Stimulated activated CD4-positive, alpha-beta T cell treated with anti-CD3 and anti-CD28 coated beads, Interleukin-15, amount 100 ng/mL, for 48 hours (primary cell): ENCODE measurements at places on chromosomes 3 and 15.

DNA sequence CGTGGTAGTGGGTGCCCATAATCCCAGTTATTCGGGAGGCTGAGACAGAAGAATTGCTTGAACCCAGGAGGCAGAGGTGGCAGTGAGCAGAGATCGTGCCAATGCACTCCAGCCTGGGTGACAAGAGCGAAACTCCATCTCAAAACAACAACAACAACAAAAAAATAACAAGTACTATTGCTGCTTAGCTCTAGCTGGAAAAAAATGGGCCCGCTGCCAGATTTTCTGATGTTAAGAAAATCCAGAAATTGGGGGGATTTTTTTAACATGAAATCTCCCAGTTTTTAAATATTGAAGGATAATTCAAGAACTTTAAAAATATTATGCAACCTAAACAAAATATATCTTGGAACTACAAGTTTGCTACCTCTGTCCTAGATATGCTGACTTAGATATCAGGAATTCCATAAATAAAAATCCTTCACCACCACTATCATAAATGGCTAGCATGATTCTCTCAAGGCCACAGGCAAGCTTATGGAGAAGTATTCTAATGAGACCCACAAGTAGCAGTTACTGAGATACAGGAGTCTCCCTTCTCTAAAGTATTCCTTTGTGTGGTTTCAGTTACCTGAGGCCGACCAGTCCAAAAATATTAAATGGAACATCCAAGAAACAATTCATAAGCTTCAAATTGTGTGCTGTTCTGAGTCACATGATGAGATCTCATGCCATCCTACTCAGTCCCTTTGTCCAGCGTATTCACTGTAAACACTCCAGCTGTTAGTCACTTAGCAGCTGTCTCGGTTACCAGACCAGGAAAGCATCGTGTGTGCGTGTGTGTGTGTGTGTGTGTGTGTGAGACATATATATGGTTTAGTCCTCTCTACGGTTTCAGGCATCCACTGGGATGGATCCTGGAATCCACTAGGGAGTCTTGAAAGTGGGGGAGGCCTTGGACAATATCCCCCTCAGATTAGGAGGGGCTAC, 277.2 kb downstream of the TBL1XR1 start:
- no peak for DNase-seq

DNA sequence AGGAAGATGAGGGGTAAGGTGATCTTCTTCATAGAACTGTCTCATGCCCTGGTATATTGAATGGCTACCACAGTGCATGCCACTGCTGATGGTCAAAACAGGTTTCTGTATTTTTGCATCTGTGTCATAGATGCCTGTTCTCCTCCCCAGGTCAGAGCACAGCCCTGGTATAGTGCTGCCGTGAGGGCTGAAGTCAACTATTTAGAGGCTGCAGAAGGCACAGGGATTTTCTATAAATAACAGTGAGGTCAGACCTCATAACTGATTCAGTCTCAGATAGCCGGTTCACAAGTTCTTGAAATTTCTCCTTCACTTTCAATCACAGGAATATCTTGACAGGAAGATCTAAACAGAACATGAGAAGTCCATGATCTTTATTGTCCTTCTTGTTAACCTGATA, 99.2 kb upstream of the NUDT16 start:
- DNase-seq, result no peak

- no peak for DNase-seq
These were observed 380.7 kb upstream of the GOLIM4 start for GRCh38 chr3:168476360-168476980.

DNA sequence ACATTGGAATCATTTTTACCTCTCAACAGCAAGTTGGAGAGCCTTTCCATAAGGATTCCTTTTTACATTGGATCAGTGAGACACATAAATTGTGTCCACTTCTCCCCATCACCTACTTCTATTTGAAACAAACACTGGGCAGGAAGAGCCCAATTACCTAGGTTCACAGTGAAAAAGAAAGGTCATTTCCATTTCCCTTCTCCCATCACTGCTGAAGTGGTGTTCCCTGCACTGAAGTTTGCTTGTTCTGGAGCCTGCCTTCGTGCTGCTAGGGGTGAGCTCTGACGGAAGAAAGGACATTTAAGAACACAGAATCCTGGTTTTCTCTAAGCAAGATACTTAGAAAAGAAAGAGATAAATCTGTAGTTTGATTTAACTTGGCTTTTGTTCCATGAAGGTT, 123.8 kb upstream of the ZBTB20 start:
- no peak for DNase-seq

GRCh38 chr3:7508821-7509220, 647.9 kb downstream of the GRM7 start:
- DNase-seq, result no peak

DNA sequence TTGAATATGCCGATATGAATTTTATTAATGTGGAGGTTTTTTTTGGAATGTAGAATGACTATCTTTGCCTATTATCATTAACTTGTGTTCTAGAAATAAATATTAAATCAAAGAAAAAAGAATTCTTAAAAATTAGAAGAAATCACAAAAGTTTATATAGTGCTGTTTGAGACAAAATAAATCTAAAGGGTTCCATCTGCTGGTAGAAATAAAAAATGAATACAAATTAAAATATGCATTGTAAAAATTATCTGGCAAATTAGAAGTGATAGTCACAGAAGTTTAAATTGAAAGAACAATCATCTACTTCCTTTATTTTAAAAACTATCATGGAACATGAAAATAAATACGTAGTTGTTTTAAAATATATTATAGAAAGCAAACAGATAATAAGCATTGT, 22.7 kb upstream of the ZBTB20 start:
- no peak for DNase-seq

- DNase-seq, result no peak
These were observed 10.7 kb downstream of the PCSK6 start for GRCh38 chr15:101478701-101479341.
